Memory B cell (primary cell): ENCODE measurements at places on chromosomes 7 and 10.

DNA sequence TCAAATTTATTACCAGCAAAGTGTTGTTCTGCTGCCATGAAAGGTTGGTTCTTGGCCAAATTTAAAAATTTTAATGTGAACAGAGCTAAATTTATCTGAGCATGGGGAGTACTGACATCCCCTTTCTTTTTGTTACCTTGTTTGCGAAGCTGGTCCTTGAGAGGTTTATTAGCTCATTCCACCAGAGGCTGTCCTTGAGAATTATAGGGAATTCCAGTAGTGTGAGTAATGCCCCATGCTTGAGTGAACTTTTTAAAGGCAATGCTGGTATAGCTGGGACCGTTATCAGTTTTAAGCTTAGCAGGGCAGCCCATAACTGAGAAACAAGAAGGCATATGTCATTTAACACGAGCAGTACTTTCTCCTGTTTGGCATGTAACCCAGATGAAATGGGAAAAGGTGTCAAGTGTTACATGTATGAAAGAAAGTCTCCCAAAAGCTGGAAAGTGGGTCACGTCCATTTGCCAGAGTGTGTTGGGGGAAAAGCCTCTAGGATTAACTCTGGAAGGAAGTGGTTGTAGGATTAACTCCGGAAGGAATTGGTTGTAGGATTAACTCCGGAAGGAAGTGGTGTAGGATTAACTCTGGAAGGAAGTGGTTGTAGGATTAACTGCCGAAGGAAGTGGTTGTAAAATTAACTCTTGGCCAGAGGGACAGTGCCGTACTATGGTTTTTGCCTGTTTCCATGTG is 37.3 kb upstream of the AKR1C2 start:
- DNase-seq = no peak

GRCh38 chr10:113609704-113610108 is 54.1 kb downstream of the NRAP start:
- DNase-seq = no peak

DNA sequence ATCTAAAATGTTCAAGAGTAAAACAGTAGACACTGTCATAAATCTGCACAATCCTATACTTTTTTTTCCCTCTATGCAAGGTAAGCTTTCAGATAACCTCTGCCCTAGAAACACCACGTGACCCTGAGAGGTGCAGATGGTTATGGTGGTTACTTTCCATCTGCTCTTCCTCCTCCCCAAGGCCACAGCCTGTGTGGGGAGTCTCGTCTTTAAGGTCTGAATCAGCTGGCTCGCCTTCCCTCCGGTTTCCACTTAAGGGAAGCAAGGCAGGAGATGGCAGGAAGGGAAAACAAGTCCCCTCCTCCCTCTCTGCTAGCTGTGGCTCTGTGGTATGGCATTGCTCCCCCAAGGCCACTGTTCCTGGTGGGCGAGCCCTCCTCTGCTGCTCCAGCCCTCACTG is 181.8 kb downstream of the GLI3 start:
- DNase-seq = no peak

GRCh38 chr10:82089327-82089726 is 214.3 kb downstream of the NRG3 start:
- no peak for DNase-seq

- DNase-seq = no peak
These were observed 26.5 kb downstream of the MRC1 start for GRCh38 chr10:17835688-17836087.

- no peak for DNase-seq
These were observed 280.2 kb downstream of the GRM8 start for GRCh38 chr7:126972571-126972970.

DNA sequence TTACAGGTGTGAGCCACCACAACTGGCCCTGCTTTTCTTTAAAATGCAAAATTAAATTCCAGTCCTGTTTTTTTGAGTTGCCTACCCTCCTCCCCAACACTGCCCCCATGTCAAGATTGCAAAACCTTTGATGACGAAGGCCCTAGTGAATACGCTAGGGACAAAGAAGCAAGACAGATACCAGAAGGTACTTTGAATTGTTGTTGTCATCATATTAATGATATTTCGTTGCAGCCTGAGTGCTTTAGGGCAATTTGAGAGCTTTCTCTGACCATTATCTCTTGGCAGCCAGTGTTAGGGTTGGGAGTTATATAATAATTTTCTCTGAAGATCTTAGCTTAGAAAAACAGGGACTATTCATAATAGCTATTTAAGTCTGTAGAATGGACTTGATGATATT is 7.1 kb downstream of the CCSER2 start:
- no peak for DNase-seq

- DNase-seq = no peak
These were observed 238.2 kb upstream of the NEBL start for GRCh38 chr10:21135023-21135931.

DNA sequence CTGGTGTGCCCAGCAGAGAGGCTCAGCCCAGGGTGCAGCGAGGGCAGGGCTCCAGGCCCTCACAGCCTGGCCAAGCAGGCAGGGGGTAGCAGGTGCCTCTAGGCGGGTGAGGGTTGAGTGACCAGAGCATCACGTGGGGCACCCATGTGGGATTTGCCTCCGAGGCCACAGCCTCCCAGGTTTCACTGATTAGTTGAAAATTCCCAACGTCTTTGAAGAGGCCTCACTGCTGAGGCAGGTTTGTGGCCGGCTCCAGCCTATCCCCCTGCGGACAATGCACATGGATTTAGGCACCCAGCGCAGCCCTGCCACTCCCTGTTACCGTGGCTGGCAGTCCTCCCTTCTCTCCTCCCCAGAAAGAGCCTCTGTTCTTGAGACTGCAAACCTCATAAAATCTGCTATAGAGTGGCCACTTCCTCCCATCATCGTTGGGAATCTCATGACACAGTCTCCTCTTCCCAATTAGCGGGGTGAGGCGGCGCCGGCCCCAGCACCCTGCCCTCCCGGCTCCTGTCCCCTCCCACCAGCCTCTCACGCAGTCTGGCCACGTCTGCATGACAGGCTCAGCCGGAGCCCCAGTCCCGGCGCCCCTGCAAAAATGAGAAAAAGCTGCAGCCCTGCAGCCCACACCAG is 10.8 kb downstream of the MYL10 start:
- DNase-seq = no peak

GRCh38 chr10:88782222-88782621 is 20.3 kb upstream of the LIPM start:
- no peak for DNase-seq

GRCh38 chr10:7388602-7389001 is 22.2 kb downstream of the SFMBT2 start:
- no peak for DNase-seq

DNA sequence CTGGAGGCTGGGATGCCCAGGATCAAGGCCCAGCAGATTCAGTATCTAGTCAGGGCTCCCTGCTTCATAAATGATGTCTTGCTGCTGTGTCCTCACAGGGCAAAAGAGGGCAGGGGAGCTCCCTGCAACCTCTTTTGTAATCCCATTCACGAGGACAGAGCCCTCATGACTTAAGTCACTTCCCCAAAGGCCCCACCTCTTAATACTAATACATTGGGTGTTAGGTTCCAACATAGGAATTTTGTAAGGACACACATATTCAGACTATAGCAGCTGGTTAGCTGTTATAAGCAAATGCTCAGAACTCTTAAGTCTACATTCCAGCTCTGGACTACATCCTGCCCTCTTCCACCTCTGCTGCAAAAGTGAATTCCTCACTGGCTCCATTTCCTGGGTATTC is 63.0 kb downstream of the VOPP1 start:
- DNase-seq = no peak

DNA sequence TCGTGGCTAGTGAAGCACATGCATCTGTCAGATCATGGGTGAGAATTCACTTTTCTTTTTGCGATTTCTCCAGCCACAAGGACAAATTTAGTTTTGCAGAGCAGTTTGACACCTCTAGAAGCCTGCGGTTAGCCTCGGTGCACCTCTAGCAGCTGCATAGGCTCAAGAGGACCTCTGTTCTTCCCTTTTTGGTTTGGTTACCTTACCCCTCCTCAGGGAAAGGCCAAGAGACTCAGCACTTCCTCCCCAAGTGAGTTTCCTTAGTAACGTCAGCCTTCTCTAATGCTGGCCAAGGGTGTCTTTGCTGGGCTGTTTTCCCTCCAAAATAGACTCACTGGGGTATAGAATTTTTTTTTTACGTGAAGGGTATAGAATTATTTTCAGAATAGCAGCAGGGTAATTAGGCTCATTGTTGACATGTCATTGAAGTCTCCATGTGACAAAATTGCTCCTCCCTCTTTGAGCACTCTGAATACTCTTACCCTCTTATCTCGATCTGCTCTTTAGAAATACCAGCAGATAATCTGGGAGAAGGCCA is 97.8 kb downstream of the AUTS2 start:
- DNase-seq = no peak

- no peak for DNase-seq
These were observed 595.1 kb downstream of the PARD3 start for GRCh38 chr10:34219753-34220548.

DNA sequence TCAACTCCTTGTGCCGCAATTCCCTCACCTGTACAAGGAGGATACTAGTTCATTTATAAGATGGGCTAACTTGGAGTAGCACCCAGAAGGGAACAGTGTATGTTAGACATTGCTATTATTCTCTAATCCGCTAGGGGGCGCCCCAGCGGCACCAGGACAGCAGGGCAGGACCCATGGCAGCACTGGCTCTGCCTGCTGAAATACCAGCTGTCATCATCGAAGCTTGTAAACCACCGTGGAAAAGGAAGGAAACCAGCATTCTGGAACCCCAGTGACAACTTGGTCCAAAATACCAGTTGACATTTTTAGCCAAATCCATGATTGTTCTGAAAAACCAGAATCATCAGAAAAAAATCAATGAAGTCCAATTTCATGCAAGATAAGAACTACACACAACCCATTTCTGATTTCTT is 134.4 kb downstream of the ITGA8 start:
- no peak for DNase-seq

DNA sequence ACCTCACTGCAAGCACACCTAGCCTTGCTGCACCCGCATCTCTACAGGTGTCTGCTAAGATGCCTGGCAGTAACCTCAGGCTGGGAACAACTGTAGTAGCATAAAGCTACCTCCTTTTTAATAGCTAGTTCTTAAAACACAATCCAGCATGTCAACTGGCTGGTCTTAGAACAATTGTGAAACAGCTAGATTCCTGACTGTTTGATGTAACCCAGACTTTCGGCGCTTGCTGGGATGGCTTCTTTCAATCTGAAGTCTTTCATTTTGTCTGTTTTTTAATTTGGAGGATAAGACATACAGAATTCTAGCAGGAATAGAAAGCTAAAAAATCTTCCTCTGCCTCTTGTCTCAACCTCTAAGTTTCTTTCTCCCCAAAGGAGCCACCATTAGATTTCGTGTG is 59.8 kb downstream of the GSDME start:
- DNase-seq = no peak

GRCh38 chr7:117997862-117998825 is 124.9 kb upstream of the CTTNBP2 start:
- DNase-seq = no peak

DNA sequence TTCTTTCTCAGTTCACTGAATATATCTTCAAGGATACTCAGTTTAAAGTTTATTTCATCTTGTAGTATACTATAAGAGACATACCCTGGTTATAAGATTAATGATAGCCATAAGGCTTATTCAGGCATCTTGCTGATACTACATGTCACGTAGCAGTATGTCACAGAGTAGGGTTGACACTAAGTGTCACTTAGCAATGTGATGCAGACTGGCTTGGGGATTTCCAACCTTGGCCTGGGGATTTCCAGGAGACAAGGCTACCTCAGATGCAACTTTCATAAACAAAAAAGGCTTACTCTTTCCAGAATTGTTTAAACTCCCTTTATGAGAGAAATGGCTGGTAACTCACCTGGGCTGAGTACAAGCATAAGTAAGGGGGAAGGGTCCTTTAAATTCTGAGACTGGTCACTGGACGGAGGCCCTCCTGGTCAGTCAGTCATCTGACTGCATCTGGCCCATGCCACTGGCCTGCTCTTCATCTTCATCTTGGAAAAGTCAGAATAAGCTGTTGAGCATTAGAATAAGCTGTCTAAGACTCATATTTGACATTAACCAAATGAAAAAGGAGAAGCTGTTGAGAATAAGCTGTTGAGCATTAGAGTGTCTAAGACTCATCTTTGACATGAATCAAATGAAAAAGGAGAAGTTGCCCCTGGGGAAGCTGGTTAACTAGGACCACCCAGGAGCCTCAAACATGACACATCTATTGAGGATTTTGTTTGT is 9.5 kb downstream of the SLC13A1 start:
- no peak for DNase-seq

DNA sequence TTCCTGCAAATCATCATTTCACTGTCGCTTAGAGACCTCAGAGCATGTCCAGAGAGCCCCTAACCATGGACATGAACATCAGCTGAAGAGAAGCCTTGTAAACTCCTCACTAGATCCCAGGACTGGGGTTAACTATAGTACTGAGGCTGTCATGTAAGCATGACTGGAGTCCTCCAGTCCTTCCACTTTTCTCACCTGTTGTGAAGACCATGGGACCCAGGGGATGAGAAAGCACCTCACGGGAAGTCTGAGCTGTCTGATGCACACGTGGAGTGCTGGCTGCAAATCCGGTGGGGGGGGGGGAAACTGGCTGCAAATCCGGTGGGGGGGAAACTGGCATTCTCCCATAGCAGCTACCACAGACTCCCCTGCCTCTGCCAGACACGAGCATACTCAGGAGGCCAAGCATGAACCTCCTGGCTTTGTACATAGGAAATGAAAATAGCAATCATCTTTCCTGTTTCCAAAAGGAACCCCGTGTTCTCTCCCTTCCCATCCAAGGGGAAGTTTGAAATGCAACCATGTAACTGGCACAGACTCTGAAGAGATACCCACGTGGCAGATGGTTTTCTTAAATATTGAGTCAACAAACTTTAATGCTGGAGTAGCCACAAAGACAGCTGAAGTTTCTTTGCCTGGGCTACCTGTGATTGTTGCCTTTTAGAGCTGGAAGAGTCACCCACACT is 261.4 kb downstream of the ZMYND11 start:
- no peak for DNase-seq

DNA sequence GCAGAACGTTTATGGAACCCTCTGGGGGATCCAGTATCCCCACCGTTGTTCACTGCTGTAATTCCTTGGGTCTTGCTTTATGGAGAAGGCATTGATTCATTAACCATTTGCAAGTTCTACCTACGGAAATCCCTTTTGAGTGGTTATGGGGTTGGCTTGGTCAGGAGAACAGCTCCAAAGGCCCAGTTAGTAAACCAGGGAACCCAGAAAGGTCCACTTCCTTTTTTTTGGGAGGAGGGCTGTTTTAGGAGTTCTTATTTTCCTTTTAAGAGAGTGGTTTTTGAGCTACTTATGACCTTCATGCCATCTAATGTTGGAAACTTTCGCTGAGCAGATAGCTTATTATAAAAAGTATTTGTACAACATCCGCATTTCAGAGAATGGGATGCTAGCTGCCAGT is 1.3 kb downstream of the POR start:
- DNase-seq = no peak

- DNase-seq = no peak
These were observed 120.2 kb upstream of the RAB18 start for GRCh38 chr10:27383595-27384542.

DNA sequence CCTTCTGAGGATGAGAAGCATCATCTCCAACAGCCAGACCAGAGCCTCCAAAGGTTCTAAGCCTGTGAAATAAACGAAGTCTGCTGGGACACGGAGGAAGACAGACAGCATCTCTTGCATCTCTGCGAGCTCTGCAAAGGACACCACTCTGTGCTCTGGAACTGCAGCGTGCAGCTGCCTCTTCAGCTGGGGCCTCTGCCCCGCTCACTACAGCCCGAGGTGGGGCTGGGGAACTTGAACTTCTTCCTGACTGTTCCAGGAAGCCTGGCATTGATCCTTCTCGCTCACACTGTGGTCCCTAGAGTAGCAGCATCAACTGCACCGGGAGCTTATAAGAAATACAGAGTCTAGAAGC is 163.3 kb downstream of the USP6NL start:
- DNase-seq = no peak
